ENCODE measurements at places on chromosomes 12 and 14.

GRCh38 chr12:70077441-70077840 is 165.8 kb upstream of the CNOT2 start:
- DNase-seq = no peak

DNA sequence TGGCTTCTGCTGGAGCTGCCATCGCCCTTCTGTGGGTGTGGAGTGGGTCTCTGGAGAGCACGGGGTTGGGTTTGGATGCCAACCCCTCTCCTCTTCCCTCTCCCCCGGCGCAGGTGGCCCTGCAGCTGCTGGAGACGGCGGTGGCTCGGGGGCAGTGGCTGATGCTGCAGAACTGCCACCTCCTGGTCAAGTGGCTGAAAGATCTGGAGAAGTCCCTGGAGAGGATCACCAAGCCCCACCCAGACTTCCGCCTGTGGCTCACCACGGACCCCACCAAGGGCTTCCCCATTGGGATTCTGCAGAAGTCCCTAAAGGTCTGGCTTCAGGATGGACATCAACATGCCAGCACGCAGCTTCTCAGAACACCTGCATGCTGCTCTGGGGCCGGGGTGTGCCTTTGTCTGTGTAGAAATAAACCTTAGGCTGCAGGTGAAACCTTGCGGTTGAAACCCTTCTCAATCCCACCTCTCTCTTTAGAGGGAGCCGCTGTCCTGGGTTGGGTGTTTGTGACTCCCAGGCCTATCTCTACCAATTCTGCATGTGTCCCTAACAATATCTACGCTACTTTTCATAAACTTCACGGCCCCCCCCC is 44.3 kb downstream of the CCDC92 start:
- no peak for DNase-seq

DNA sequence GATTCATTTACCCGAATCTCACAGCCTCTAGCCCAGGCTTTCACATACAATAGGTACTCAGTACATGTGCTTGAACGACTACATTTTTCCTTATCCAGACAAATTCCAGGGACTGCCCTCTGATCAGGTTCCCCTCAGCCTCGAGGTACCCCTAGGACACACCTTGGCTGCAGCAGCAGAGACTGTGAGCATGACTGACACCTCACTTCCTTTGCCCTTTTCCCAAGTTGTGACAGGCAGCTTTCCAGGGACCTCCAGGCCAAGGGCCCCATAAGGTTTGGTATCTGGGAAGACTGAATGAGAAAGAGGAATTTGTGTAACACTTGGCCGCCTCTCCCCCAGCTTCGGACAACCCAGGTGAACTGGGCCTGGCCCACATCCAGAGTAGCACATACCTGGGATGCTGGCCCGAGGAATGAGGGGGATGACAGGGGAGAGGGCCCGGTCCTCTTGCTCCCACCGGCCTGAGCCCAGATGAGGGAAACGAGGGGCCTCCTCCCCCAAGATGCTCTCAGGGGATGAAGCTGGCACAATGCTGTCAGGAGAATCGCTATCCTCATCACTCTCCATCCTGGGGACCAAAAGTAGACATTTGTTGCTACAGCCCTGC is 10.2 kb upstream of the PRKAG1 start:
- no peak for DNase-seq

GRCh38 chr12:11581179-11581755 is 68.2 kb upstream of the ETV6 start:
- DNase-seq = peak; percentile 86

DNA sequence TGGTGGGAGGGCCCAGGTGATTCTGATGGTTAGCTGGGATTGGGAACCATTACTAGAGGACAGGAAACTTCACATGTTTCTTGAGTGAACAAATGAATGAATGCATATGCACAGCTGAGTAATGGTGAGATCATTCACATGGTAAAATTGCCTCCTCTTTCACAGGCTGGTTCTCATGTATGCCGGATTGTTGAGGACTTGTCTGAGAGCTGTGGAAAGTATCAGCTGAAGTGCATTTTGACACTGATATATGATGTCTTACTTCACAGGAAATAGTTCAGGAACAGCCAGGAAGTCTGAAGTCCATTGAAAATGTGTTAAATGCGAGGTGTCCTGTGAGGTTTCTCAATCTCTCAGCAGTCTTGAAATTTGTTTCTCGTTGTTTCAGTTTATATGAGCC is 77.6 kb upstream of the DACT1 start:
- DNase-seq = peak; percentile 45

DNA sequence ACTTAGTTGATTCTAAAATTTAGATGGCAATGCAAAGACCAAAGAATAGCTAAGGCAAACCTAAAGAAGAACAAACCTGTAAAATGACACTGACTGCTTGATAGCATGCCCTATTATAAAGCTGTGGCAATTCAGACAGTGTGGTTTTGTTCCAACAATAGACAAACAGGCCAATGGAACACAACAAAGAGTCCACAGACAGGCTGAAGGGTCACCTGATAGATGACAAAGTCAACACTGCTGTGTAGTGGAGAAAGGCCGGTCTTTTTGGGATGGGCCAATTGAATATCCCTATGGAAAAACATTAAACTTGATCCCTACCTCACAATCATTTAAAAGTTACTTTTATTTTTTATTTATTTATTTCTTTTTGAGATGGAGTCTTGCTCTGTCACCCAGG is 33.8 kb upstream of the SLC25A3 start:
- no peak for DNase-seq

DNA sequence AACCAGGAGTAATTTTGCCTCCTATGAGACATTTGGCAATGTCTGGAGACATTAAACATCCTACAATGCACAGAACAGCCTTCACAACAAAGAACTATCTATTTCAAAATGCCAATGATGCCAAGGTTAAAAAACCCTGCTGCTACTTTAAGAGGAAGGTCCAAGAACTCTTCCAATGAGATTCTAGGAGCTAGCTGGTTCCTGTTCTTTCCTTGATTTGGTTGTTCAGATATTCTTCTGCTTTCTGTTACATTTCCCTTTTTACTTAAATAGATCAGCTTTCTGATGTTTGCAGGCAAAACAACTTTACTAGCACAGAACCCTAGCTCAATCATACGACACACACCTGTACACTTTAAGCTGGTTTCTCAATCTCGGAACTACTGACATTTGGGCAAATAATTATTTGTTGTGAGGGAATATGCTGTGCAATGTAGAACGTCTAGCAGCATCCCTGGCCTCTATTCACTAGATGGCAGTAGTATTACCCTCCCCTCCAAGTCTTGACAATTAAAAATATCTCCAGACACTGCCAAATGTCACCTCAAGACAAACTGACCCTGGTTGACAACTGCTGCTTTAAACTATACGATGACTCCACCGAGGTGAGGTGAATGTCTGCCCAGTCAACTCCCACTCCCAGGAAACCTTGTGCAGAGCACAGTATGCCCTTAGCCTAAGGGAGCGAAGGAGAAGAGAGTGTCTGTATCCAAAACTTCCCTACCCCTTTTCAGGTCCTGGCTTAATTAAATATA is 4.4 kb downstream of the BLTP3B start:
- DNase-seq = peak; percentile 60

Data from choroid plexus epithelial cell (primary cell).